ENCODE measurements at places on chromosomes 1 and 21.

DNA sequence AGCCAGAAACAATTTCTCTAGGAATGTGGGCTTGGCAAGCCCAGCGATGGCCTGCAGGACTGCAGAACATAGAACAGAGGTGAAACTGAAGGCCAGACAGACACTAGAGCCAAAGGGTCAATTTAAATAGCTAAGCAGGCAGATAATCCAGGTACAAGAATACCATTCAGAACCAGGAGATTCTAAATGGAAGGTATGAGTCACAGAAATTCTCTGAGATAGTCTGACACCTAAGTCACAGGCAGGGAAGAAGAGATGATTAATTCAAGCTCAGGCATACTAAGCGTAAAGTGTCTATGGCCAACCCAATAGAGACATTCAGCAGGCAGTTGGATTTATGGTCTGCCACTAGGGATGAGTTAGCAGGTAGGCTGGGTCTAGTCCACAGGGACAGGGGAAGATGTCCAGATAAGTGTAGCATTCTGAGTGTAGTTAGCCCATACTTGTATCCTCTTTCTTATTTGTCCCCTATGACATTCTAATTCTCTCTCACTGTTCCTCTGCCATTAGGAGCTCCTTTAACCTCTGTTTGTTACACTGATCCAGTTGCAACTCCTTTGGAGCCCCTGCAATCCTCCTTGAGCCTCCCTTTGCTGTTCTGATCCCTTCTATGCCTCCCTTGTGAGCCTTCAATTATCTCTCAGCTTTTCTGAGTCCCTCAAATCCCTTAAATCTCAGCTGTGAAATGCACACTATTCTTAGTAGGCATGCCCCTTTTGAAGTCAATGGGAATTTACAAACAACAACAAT lies 383.8 kb downstream of the LMO4 start:
- DNase-seq = no peak

GRCh38 chr1:10065344-10065685 lies 32.6 kb downstream of the UBE4B start:
- DNase-seq = no peak

DNA sequence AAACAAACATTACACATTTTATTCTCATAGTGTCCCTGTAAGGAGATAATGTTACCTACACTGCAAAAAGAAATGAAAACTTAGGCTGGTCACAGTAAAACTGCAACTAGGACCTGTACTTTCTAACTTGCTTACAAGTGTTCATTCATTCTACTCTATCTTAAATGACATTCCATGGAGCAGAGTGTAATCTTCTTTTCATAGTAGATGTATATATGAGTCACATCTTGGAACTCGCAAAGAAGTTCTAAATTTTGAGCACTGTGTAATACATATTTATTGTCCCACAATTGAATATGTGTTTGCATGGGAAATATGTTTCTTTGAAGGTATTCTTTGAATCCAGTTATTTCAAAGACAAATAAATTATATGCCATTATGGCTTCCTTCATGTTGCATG lies 1258.5 kb upstream of the ADGRL2 start:
- DNase-seq = no peak

GRCh38 chr21:44900559-44901251 lies 20.0 kb downstream of the ITGB2 start:
- no peak for DNase-seq

- no peak for DNase-seq
Measured at GRCh38 chr1:97904534-97904933, 16.3 kb downstream of the DPYD start.

GRCh38 chr21:43187715-43188114 lies 18.9 kb downstream of the CRYAA start:
- no peak for DNase-seq

GRCh38 chr1:160078512-160079195 lies 2.7 kb upstream of the KCNJ9 start:
- DNase-seq = peak; percentile 43

DNA sequence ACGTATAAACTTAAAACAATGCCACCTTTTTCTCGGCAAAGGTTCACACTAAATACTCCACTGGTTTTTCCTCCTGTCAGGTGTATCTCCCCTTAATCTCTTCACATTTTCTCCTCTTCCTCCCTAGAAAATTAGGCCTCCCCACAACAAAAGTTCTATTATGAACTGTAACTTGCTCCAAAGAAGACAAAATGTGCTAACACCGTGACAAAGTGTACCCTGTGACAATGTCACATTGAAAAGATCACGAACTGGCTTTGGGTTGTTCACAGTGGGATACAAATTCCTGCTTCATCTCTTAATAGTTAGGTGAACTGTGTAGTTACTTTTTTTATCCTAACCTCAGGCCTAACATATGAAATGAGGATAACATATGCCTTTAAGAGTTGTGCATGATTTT lies 6.0 kb downstream of the NUCKS1 start:
- DNase-seq = no peak

- no peak for DNase-seq
Measured at GRCh38 chr1:214712737-214713136, 109.7 kb downstream of the CENPF start.

- DNase-seq = no peak
Measured at GRCh38 chr1:187491082-187491720, 662.5 kb downstream of the PLA2G4A start.

DNA sequence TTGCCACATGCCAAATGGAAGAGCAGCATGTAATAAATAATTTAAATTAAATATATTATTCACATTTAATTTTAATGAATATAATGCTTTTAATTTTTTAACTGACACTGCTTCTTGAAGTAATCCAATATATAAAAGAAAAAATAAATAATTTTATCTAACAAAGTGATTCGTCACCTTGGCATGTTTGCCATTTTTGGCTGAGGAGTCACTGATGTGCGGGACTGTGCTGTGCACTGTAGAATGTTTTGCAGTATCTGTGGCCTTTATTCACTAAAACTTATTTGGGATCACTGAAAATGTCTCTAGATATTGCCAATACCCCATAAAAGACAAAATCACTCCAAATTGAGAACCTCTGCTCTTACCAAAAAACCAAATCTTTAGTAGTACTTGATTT lies 807.8 kb downstream of the BRINP3 start:
- no peak for DNase-seq

- no peak for DNase-seq
Measured at GRCh38 chr1:178491721-178492120, 5.0 kb downstream of the CLEC20A start.

DNA sequence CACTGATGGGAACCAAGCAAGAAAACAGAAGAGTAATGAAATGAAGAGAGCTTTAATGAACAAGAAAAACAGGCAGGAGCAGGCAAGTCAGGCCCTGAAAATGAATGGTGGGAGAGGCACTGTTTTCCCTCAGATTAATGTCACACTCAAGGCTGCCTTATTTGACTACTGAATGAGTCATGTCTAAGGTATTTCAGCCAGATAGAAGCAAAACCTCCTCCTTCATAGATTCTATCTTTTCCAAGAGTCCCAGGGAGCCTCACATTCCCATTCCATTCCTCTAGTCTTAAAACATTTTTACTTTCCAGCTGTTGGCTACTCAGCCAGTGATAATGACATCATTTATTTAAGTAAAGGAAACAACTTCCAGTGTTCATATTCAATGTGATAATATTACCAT lies 228.4 kb upstream of the NRIP1 start:
- DNase-seq = no peak
